ENCODE measurements at places on chromosomes 5 and 9.

- no peak overlapping the region for H3K4me3 ChIP-seq
- DNase-seq: no peak
- H3K27ac ChIP-seq: no peak overlapping the region
- peaks cover 42% of the 10 kb centered on the region for H3K27me3 ChIP-seq
- no peaks in the 10 kb centered on the region for H3K36me3 ChIP-seq
These were observed 14.6 kb downstream of the IRX2 start for GRCh38 chr5:2736872-2737271.

DNA sequence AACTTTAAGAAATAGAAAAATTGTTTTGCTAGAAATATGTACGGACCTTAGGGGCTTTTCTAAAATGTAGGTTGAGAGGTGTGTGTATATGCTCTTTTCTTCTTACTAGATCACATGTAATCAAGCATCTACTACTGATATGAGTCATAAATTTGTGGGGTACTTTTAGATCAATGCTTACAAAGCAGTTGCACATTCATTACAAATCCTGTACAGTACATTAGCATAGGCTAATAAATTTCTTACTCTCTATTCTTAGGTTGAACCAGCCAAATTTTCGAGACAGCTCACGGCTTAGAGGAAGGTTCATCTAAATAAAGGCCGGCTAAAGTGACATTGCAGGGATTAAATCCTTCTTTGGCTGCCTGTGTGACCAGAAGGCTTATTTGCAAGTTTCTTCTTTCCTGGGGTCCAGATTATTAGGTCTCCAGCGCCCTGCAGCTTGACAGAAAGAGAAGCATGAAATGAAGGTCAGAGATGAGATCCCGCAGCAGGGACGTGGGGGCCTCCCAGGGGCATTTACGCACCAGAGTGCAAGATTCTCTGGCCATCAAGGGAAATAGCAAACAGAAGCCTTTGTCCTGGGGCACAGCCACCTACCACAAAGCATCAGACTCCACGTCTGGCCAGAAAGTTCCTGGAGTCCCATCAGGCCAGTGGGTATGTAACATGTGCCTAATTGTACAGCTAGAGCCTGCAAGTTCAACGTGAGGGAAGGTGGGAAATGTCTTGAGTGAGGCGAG is 53.0 kb downstream of the NIM1K start:
- no peak overlapping the region for H3K27ac ChIP-seq
- no peaks in the 10 kb centered on the region for H3K4me1 ChIP-seq
- no peak overlapping the region for H3K4me3 ChIP-seq
- H3K27me3 ChIP-seq: no peaks in the 10 kb centered on the region
- H3K36me3 ChIP-seq: no peaks in the 10 kb centered on the region

GRCh38 chr5:170538696-170539586 is 35.1 kb downstream of the KCNIP1 start:
- no peaks in the 10 kb centered on the region for H3K27me3 ChIP-seq
- no peak for DNase-seq
- no peaks in the 10 kb centered on the region for H3K4me1 ChIP-seq
- no peaks in the 10 kb centered on the region for H3K36me3 ChIP-seq
- no peak overlapping the region for H3K4me3 ChIP-seq

DNA sequence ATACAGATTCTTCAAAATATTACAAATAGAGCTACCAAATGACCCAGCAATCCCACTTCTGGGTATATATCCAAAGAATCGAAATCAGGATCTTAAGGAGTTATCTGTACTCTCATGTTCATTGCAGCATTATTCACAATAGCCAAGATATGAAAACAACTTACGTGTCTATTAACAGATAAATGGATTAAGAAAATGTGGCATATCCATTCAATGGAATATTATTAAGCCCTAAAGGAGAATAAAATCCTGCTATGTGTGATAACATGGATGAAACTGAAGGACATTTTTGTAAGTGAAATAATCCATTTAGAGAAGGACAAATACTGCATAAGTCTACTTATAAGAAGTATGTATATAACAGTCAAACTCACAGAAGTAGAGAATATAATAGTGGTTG is 450.6 kb downstream of the TMEM232 start:
- no peaks in the 10 kb centered on the region for H3K4me1 ChIP-seq
- H3K27me3 ChIP-seq: no peaks in the 10 kb centered on the region
- H3K27ac ChIP-seq: no peak overlapping the region

DNA sequence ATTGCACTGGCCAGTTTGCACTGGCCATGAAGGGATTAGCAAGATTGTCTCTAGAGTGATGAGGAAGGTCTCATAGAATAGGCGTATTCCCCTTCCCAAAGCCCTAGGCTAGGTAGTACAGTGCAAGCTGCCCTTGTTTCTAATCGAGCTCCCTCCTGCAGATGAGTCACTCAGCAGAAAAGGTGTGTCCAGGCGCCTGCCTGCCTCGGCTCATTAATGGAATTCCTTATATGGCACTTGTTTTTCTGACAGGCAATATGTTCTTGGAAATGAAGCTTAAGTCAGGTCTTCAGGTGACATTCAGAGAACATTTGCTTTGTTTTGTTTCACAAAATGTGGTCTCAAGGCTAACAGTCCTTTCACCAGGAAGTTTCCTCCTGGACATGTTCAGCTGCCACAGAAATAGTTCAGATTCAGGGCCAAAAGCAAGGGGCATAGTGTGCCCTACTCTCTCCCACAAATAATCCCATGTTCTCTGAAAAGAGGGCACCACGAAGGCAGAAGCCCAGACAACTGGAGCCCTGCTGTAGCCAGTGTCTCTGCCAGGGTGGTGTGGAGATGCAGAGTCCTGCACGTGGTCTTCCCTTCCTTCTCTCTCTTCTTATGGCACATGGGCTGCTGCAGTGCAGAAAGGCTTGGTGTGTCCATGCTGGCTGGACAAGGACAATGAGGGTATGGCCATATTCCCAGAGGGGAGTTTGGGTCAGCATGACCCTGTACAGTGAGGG is 281.1 kb upstream of the MAP3K1 start:
- no peaks in the 10 kb centered on the region for H3K36me3 ChIP-seq
- no peaks in the 10 kb centered on the region for H3K4me1 ChIP-seq
- no peak overlapping the region for H3K27ac ChIP-seq
- H3K4me3 ChIP-seq: no peak overlapping the region
- no peaks in the 10 kb centered on the region for H3K27me3 ChIP-seq

GRCh38 chr9:95836072-95836471 is 39.4 kb upstream of the ERCC6L2 start:
- H3K27ac ChIP-seq: no peak overlapping the region
- DNase-seq: no peak
- H3K27me3 ChIP-seq: no peaks in the 10 kb centered on the region
- H3K36me3 ChIP-seq: no peaks in the 10 kb centered on the region
- H3K4me1 ChIP-seq: no peaks in the 10 kb centered on the region

DNA sequence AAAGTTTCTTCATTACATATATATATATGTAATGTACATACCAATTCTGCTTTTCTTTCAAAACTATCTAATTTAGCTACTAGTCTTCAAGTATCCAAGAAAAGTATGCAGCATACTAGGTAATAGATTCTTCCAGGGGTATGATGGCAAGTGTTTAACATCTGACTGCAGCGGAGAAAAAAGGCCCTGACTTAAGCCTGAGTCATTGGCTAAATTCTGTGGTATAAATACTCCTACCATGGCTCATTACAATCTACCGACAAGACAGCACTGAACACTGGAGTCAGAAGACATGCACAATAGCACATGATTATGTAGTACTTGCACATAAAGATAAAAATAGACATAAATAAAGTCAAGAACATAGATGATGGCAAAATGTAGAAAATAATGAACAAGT is 439.9 kb downstream of the BRINP1 start:
- H3K27ac ChIP-seq: no peak overlapping the region
- no peak for DNase-seq
- H3K27me3 ChIP-seq: no peaks in the 10 kb centered on the region
- no peak overlapping the region for H3K4me3 ChIP-seq
- H3K4me1 ChIP-seq: no peaks in the 10 kb centered on the region

DNA sequence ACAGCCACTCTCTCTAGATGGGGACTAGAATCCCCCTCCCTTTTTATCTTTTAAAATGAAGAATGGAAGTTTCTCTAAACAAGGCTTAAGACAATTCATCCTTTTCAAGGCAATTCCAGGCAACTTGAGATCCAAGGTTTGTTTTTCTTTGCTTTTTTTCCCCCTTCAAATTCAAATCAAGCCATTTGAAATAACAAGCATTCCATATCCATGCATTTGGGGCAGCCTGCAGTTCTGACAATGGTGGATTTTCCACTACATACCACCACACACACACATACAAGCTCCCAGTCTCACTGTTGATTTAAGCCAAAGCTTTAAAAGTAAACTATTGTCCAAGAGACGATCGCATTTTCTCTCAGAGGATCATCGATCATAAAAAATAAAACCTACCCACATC is 424 bp downstream of the INSYN2B start:
- H3K4me3 ChIP-seq: peak overlapping the region; percentile 9
- H3K27ac ChIP-seq: no peak overlapping the region

GRCh38 chr5:137565450-137565849 is 66.3 kb upstream of the SPOCK1 start:
- no peak overlapping the region for H3K27ac ChIP-seq
- no peaks in the 10 kb centered on the region for H3K4me1 ChIP-seq
- no peak overlapping the region for H3K4me3 ChIP-seq
- no peak for DNase-seq
- no peaks in the 10 kb centered on the region for H3K27me3 ChIP-seq

DNA sequence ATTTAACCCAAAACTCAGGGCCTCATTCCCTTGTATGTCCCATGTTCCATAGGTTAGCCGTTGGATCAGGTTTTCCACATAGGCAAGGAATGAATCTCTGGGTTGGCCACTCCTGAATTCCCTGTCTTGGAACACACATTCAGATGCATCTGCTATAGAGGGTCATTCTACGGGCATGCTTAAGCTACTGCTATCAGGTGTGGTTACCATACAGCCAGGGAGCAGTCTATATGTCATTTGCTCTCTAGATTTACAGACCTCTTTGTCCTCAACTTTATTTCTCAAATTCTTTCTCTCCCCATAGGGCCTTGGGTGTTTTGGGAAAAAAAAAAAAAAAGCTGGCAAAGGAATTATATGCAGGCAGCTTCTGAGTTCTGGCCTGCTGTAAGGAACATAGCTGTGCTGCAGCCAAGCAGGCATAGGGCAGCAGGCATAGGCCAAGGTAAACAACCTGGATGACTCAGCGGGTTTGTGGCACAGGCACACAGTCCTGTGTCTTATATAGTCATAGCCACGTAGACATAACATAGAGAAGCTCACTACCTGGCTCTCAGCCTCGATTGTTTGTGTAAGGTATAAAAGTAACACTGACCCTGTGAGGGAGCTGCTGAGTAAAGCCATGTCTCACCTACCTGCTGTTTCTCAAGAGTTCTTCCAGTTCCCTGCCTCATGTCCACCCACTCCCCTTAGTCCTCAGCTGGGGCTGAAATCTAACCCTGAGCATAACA is 141.5 kb downstream of the OSTF1 start:
- no peak overlapping the region for H3K4me3 ChIP-seq
- H3K36me3 ChIP-seq: no peaks in the 10 kb centered on the region
- DNase-seq: peak; percentile 14
- no peak overlapping the region for H3K27ac ChIP-seq
- no peaks in the 10 kb centered on the region for H3K27me3 ChIP-seq

GRCh38 chr9:115058684-115059315 is 59.2 kb downstream of the TNC start:
- H3K36me3 ChIP-seq: peaks cover 6% of the 10 kb centered on the region
- H3K27ac ChIP-seq: no peak overlapping the region
- no peak overlapping the region for H3K4me3 ChIP-seq
- H3K27me3 ChIP-seq: no peaks in the 10 kb centered on the region
- no peak for DNase-seq
- no peaks in the 10 kb centered on the region for H3K4me1 ChIP-seq

GRCh38 chr5:174514983-174515394 is 209.4 kb upstream of the MSX2 start:
- H3K4me3 ChIP-seq: no peak overlapping the region
- DNase-seq: no peak
- no peak overlapping the region for H3K27ac ChIP-seq
- H3K4me1 ChIP-seq: no peaks in the 10 kb centered on the region
